ENCODE measurements at places on chromosomes 7 and 10.

GRCh38 chr7:77561352-77561751 lies 24.3 kb downstream of the PTPN12 start:
- DNase-seq: no peak

DNA sequence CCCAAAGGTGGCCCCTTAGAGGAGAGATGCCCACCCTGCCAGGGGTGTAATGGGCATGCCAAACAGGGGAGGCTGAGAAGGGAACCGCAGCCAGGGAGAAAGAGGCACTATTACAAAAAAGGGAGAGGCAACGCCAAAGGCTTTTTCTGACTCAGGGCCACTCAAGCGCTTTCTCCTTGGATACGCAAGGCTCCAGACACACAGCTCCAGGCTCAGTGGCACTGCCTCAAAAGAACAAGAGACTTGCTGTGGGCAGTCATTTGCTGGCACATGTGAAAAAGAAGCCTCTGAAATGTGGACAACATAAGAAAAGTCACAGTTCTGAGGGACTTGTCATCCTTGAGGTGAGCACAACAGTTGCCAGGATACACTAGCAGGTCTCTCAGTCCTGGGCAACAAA lies 128.4 kb downstream of the DGKI start:
- DNase-seq: no peak

- no peak for DNase-seq
Observed at GRCh38 chr10:77582710-77583115, 54.9 kb downstream of the KCNMA1 start.

DNA sequence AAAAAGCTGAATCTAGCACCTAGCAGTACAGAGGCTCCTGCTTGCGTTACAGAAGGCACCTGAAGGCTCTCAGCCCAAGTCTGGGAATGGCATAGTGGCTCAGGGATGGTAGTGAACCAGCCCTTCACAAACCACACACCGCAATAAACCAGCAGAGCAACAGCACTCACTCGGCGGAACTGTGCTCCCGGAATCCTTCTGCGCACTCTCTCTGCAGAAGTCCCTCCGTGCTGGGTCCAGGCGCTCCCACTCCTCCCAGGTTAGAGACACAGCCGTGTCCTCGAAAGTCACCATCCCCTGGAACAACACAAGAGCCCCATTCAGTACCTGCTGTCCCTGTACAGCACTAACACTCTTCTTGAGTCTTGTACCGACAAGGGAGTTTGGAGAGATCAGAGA lies 1.5 kb downstream of the ZNF394 start:
- DNase-seq: no peak

GRCh38 chr7:620056-620455 lies 100.4 kb upstream of the PDGFA start:
- DNase-seq: no peak

- no peak for DNase-seq
Observed at GRCh38 chr7:93147363-93147762, 822 bp downstream of the SAMD9L start.

DNA sequence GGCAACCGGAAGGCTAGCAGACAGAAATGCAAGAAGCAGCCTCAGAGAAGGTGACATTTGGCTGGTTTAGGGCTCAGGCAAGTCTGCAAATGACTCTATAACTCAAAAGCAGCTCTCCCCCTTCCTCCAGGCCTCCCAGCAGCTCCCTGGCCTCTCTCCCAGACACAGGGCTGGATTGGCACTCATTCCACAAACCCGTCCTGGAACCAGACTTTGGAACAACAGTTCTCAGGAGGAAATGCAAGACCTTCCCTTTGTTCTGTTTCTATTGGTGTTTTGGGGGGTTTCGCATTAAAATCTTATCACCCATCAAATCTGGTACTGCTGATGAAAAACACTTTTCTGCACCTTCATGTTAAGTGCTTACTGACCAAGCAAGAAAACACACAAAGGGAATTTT lies 40.3 kb upstream of the EFCAB10 start:
- DNase-seq: no peak

- DNase-seq: no peak
Observed at GRCh38 chr10:44832595-44833390, 78.3 kb upstream of the TMEM72 start.

DNA sequence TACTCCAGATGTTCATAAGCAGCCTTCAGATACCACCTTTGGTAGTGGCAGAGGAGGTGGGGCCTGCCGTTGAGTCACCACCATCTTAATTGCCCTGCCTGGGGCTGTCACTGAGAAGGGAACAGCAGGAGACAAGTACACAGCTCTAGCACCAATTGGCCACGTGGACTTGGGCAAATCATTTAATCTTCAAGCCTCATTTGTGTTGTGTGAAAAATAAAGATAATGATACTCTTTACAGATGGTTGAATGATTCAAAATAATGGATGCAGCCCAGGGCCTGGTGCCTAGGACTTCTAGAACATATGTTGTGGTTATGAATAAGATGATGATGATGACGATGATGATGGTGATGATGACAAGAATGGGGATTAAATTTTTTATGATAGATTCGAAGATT lies 111.9 kb upstream of the ADAM12 start:
- no peak for DNase-seq

GRCh38 chr7:138244606-138245005 lies 168.3 kb downstream of the AKR1D1 start:
- DNase-seq: no peak

DNA sequence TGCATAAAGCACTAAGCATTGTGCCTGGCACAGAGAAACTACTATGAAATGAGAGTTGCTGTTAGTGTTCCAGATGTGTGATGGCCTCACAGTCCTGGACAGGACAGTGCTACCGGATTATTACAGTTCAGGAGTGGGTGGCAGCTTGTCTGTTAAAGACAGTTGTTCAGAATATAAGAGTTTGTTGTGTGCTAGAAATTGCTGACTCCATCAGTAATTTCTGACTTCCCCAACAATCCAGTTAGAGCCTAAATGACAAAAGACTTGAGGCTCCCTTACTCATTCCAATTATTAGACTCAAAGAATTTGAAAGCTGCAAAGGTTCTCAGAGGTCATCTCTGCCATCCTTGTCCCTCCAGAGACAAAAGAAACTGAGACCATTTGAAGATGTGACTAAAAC lies 34.3 kb upstream of the DNAJB12 start:
- DNase-seq: no peak

DNA sequence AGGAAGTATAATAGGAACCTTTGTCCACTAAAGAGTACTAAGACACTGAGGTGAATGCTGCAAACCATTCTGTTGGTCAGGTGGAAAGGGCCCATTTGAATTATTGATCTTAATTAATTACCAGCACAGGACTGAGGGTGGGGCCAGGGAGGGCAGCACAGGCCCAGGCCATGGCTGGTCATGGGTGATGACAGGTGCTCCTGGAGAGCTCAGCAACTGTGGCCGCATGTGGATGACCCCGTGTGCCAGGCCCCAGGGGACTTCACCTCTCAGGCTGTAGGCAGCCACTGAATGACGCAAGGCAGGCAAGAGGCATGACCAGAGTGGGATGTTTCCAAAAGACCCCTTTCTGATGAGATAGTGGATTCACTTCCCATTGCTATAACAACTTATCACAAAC lies 54.2 kb downstream of the HECW1 start:
- DNase-seq: no peak

GRCh38 chr10:46264336-46264735 lies 22.5 kb upstream of the ANTXRL start:
- DNase-seq: no peak

DNA sequence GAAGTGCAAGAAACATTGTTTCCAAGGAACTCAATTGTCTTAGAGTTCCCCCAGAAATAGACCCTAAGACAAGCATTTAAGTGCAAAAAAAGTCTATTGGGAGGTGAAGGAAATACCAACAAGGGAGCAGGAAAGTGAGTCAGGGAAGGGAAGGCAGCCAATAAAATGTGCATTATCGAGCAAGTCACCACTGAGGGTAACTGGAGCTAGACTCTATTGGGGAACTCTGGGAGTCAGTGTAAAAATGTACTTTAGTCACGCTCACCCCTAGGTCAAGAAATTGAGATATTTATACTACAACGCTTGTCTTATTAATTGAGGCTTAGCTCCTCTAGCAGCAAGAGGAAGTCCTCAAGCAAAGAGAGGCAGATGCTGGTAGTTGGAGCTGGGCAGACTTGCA lies 137.7 kb downstream of the RTKN2 start:
- DNase-seq: no peak

GRCh38 chr10:102245932-102246251 lies 560 bp downstream of the GBF1 start:
- DNase-seq: no peak

- DNase-seq: no peak
Observed at GRCh38 chr7:54946764-54947163, 72.1 kb upstream of the EGFR start.

DNA sequence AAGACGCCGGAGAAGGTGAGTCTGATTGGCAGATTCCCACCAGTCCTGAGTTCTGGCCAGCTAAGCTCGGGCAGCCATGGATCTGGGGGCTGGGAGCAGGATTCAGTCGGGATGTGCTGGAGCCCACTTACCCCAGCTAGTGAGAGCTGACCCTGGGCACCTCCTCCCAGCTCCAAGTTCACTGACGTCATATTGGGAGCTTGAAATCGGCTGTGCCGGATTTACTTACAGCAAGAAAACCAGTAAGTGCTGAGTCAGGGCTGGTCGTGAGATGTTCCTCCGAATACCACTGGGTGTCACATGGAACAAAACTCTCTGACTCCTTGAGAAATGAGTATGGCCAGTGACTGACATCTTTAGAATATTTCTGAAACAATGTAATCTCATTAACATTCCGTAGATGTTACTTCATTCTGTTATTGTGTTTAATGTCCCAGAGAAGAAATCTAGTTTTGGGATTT lies 621.2 kb downstream of the SDK1 start:
- DNase-seq: no peak

DNA sequence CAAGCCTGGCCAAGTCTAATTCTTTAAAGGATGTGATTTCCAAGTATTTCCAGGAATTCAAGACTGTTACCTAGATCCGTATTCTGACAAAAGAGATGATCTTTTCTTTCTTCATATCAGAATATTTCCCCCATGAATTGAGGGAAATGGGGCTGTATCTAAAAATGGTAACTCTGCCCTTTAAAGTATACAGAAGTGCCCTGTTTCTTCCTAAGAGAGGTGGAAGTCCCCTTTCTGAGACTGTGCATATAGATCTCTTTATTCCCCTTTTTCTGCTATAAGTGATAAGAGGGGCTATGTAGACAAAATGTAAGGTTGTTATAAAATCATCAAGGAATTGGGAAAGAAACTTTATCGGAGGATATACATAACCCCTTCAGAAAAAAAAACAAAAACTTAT lies 287.1 kb upstream of the KAT6B start:
- no peak for DNase-seq

- no peak for DNase-seq
Observed at GRCh38 chr10:86451604-86451960, 70.0 kb downstream of the WAPL start.

Data from D341Med (cell line).